Fibroblast of mammary gland (primary cell): ENCODE measurements at places on chromosomes 4 and X.

DNA sequence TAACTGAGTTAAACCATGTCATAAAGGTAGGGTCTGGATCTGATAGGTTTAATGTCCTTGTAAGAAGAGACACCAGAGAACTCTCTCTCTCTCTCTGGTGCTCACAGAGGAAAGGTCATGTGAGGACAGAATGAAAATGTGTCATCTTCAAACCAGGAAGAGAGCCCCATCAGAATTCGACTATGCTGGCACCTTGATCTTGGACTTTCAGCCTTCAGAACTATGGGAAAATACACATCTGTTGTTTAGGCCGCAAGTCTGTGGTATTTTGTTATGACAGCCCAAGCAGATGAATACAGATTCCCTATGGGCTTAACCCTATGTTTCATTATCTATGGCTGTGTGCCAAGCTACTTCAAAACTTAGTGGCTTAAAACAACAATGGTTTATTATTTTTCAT, 105.5 kb upstream of the DDIT4L start:
- peak; percentile 96 for DNase-seq

GRCh38 chr4:13266687-13267086, 217.5 kb downstream of the RAB28 start:
- DNase-seq, result no peak

DNA sequence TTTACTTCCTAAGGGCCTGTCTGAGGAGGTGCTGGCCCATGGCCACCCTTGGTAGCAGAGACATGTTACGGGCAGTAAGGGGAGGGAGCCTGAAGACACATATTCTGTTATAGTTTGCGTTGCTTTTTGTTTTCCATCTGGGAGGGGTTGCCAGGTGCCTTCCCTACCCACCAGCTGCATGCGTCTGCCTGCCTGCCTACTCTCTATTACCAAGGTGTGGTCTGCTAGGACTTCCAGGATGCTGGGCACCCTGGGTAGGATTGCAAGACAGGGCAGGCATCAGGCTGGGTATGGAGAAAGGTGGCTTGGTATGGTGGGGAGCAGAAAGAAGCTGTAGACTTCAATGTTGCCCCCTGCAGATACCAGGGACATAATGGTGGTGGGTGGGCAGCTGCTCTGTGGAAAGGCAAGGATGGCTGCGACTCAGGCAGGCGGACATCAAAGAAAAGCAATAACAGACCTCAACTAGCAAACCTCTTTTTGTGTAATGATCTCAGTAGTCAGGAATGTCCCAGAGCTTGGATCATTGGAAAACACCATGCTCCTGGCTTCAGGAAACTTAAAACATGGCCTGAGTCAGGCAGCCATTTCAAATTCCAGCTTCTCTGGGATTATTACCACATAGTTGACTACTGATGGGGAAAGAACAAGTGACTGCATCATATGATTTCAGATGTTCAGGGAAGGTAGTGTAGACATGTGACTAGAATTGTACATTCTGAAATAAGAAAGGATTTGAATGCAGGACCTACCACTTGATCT, 67.8 kb downstream of the HOPX start:
- peak; percentile 87 for DNase-seq

DNA sequence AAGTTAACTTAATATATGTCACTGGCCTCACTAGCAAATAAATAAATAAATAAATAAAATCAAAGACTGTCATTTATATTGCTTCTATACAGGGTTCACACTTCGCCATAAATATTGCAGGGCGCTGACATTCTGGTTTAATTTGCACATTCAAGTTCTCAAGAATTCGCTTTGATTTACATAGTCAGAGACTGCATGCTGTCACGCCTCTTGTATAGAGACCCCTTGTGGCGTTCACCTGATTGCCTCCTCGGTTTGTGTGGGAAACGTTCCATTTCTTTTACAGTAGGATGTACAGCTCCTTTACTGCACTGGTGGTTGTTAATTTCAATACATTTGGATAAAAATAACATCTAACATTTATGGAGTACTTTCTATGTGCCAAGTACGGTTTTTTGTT, 71.3 kb upstream of the ADGRG2 start:
- DNase-seq, result no peak

DNA sequence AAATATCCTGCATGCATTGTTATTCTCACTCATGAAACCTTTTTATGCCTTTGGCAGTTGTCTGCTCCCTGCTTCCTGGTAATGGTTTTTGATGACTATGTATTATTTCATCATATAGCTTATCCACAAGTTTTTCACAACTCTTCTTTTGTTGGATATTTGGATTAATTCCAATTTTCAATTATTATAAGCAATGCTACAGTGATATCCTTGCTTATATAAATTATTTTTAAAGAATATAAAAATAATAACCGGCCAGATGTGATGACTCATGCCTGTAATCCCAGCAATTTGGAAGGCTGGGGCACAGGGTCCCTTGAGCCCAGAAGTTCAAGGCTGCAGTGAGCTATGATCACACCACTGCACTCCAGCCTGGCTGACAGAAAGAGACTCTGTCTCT, 47.0 kb downstream of the ASIC5 start:
- DNase-seq, result no peak

GRCh38 chr4:53010318-53010717, 148.2 kb downstream of the RASL11B start:
- DNase-seq, result peak; percentile 75

- DNase-seq, result peak; percentile 79
These were observed 13.7 kb upstream of the PIGA start for GRCh38 chrX:15349046-15349445.

DNA sequence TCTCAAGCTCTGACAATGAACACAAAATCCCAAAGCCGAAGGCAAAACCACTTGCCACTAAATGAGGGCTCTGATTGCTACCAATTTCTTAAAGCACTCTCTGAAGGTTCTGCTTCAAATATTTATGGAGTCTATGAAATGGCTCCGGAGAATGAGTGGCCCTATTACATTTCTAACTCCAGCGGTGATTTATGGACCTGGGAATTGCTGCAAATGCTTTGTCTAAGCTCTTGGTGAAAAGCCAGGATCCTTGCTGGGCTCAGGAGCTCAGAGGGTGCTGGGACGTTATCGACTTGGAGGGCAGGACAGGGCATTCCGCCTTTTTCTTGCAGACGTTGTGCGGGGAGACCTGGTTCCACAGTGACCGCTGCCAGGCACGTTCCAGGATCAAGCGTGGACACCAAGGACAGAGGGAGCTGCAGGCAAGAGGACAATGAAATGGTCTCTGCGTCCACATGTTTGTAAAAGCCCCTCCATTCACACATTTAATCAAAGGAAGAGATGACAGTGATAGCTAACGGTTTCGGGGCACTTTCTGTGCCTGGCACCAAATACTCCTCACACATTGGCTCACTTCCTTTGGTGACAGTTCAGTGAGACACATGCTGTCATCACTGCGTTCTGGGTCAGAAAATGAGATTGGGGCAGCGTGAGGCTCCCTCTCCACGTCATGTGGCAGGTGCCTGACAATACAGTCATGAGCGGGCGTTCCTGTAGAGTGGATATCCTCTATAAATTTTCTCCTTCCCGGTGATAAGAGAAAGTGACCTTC, 58.8 kb downstream of the C4orf50 start:
- no peak for DNase-seq

DNA sequence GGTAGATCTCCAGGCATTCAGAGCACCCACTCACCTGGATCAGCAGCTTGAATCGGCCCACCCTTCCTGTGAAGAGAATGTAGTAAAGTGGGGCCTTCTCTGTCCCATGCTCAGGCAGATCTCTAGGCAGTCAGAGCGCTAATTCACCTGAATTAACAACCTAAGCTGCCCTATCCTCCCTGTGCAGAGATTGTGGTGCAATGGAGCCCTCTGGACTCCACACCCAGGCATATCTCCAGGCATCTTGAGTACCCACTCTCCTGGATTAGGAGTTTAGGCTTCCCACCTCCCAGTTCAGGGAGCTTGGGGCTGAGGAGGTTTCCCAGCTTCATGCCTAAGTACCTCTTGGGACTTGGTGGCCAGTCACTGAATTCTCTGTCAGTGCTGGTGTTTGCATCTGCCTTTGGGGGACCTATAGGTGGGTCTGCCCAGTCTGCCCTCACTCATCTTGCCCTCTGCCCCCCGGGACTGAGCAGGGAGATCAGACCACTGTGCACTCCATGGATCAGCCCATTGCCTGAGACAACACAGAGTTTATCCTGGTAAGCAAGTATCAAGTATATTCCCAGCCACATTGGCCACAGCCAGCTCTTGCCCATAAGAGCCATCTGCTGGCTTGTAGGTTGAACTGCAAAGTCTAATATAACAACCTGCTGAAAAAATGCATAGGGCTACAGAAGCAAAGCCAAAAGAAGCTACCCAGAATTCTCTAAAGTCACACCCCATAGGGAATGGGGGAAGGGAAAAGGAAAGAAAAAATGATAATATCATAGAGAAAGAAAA, 372.9 kb downstream of the KLHL13 start:
- DNase-seq, result peak; percentile 1

GRCh38 chr4:124940387-124940786, 227.9 kb upstream of the ANKRD50 start:
- peak; percentile 99 for DNase-seq

- DNase-seq, result peak; percentile 69
These were observed 125.3 kb downstream of the COL4A6 start for GRCh38 chrX:108312957-108313356.

- peak; percentile 87 for DNase-seq
These were observed 21.4 kb upstream of the SEL1L3 start for GRCh38 chr4:25884031-25884782.

- no peak for DNase-seq
These were observed 153.0 kb upstream of the PSAPL1 start for GRCh38 chr4:7587433-7588405.

DNA sequence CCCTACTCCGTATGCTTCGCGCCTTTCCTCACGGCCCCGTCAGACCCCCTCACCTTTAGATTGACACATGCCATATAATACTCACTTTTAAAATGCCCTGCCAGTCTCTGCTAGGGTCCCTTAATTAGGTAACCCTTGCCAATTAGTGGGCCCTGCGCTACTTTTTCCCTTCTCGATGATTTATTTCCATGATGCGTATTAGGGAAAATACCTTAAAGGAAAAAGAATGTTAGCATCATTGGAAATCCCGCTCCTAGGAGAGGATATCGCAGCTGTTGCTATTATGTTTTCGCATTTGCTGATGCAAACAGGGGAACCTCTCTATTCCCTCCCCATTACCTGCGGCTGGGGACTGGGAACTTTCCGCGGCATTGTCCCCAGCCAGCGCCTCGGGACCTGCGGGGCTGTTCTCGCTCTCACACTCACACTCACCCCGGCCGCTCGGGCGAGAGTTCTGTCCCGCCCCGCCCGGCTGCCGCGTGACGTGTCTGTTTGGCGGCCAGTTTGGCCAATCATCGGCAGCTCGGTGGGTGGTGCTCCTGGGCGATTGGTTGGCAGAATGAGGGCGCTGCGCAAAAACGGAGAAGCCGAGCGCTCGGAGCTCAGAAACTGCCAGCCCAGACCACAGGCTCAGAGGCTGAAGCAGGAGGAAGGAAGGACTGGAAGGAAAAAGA, at the start of gene PCDH10:
TSS of gene PCDH10 (plus strand) at position 605 of the 674 bp plus-strand sequence. CDS start 847 bp downstream, outside the sequence.
- peak; percentile 78 for DNase-seq
